ENCODE measurements at places on chromosomes 7 and 10.
A peak's percentile ranks its signal among the peaks of the same experiment; 100 is the strongest.

DNA sequence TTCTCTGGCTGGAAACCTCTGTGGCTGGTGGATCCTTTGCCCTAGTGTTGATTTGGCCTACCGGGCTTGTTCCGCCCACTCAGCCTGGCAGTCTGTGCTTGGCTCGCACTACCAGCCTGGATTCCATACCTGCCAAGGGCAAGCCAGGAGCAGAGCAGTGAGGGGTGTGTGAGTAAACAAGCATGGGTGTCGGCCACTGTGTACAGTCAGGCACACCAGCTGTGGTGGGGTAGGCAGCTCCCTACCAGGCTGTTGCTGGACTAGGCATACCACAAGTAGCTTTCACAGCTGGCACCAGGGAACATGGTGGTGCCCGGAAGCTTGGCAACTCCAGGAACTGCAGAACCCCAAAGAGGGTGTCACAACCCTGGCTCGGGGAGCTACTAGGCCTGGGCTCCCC is 942.9 kb upstream of the LRRN3 start:
- no peak for DNase-seq

DNA sequence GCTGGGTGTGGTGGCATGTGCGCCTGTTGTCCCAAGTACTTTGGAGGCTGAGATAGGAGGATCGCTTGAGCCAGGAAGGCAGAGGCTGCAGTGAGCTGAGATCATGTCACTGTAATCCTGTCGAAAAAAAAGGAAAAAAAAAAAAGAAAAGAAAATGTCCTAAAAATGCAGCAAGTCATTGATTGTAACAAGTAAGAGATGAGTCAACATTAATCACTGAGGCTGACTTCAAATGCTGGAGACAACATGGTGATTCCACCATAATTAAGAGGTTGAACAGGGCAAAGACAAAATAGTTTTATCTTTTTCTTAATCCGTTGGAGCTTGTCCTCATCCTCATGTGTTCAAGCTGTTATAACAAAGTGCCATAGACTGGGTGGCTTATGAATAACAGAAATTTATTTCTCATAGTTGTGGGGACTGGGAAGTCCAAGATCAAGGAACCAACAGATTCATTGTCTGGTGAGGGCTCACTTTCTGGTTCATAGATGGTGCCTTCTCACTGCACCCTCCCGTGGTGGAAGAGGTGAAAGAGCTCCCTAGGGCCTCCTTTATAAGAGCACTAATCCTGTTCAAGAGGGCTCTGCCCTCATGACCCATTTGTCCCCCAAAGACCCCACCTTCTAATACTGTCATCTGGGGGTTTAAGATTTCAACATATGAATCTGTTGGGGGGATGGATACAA is 60.3 kb downstream of the TBXAS1 start:
- no peak for DNase-seq

GRCh38 chr10:22429981-22430421 is 84.7 kb downstream of the SPAG6 start:
- DNase-seq: no peak

DNA sequence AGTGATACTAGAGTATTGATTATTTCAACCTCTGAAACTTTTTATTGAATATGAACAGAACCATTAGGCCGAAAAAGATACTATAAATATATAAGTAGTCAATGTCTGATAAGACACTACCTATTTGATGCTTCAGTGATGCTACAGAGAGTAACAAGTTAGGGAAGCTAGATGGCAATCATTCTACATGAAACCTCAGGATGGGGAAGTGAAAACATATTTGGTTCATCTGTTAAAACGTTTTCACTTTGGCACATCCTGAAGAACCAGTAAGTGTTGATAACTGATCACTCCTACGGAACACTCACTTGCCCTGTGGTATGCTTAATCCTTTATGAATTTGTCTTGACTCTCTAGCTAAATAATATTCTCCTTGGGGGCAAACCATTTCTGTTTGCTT is 1064.9 kb downstream of the NXPH1 start:
- DNase-seq: peak; percentile 16

GRCh38 chr7:76139670-76140069 is 62.0 kb upstream of the SRRM3 start:
- DNase-seq: peak; percentile 55

GRCh38 chr10:68163735-68164134 is 54.4 kb downstream of the MYPN start:
- DNase-seq: no peak

- DNase-seq: no peak
These were observed 22.3 kb downstream of the MRPS33 start for GRCh38 chr7:140992422-140992821.

GRCh38 chr10:74071157-74071556 is 73.2 kb downstream of the VCL start:
- no peak for DNase-seq

DNA sequence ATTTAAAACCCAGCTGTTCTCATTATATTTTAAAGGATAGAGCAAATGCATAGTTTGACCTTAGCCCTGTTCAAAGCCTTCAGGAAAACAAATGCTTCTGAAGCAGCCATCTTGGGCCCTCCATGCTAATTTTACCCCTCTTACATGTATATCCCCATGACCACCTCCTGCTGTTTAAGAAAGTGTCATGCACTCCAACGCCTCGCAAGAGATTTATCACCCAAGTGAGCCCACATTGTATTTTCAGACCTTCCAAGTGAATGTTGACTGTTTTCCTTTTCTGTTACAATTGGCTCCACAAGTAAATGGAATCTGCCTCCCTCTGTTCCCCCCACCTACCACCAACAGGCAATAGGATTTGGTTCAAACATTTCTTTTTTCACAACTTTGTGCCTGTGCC is 5.3 kb downstream of the TMEM72 start:
- no peak for DNase-seq

DNA sequence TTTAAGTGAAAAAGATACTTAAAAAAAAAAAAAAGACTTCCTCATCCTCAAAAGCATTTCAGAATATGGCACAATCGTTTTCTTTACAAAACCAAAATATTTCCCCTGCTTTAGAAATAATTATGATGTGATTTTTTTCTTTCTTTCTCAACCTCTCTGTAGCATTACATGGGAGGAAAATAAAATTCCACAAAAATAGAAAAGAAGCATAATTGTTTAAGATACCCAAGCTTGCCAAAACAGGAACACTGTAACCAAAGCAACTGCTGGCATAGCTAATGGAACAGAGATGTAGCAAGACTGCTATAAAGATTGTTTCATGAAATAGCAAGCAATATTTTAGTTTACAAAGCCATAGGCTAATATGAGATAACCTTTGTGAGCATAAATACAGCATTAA is 75.6 kb upstream of the GPR22 start:
- no peak for DNase-seq

DNA sequence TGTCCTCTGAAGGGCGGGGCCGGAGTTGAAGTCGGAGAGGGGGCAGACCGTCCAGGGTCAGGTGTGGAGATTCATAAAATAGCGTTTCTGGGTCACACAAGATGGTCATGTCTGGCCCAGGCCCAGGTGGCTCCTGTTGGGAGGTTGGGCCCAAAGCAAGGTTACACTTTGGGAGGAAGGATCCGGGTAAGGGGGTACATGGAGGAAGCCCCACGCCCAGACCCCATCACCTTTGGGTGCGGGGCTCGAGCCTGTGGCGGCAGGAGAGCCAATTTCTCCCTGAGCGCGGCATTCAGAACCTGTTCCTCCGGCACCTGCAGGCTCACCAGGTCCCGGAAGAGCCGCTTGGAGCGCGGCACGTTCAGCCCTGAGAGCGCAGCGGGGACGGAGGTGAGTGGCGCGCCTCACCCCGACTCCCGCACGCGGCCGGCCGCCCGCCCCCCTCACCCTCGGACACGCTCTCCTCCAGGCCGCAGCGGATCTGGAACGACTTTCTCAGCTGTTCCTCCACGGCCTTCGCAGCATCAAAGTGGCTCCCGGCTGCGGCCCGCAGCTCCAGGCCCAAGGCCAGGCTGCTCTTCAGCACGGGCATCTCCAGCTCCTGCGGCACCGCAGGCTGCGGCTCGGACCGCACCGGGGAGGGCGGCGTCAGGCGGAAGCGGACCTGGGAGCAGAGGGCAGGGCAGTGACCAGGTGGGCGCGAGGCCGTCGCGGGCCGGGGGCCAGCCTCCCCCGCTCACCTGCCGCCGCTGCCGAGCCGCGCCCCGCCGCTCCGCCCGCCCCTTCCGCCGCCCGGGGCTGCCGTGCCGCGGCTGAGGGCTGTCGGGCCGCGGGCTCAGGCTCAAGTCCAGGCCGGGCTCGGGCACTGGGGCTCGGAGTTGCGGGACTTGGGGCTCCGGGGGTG is 644 bp downstream of the PPP1R35 start:
- DNase-seq: peak; percentile 61

DNA sequence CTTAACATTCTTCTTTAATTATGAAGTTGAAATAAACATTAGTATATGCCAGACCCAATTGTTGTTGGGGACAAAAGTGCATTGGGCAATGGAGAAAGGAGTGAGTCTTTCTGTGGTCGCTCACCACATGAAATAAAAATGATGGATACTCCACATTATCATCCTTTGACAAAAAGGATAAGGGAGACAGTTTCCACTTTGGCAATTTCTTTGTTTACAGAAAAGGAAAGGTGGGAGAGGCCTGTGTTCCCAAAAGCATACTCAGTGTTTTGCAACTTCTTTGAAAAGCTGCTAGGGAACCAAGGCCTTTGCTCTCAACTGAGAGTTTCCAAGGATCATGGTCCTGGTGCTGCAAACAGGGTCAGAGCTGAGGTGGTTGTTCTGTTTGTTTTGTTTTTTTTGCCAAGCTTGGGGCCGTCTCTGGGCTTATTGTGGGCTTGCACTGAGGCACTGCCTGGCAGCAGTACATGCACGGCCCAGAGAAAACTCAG is 341.9 kb downstream of the TNS3 start:
- DNase-seq: no peak

DNA sequence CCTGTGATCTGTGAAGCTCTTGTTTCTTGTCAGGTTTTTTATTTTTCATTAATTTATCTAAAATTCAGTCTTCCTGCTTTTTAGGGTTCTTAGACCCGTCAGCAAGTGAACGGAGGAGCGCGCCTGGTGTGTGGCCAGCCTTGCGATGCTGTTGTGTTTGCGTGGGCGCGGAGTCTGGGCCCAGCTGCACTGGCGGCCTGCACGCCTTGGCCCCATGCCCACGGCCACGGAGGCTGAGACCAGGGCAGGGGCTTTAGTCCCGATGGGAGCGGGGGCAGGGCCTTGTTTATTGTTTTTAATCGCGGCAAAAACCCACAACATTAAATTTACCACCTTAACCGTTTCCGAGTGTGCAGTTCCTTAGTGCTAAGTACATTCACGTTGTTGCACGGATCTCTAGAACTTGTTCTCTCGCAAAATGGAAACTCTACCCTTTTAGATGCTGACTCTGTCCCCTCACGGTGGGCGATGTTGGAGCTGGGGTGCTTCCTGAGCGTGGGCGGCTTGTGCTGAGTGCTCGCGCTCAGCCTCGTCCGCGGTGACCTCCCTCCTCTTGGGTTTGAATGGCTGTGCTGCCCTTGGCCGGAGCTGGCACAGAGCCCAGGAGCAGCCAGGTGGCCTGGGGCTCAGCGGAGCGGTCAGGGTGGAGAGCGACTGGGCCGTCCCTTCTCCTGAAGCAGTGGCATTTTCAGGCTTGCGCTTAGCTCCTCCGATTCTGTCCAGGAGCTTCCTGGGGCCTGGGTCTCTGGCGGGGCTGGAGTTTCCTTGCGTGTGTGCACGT is 69.1 kb downstream of the INPP5A start:
- no peak for DNase-seq

GRCh38 chr7:4633012-4633411 is 49.1 kb upstream of the FOXK1 start:
- peak; percentile 59 for DNase-seq

- DNase-seq: no peak
These were observed 245.7 kb upstream of the FOXK1 start for GRCh38 chr7:4436361-4436895.

DNA sequence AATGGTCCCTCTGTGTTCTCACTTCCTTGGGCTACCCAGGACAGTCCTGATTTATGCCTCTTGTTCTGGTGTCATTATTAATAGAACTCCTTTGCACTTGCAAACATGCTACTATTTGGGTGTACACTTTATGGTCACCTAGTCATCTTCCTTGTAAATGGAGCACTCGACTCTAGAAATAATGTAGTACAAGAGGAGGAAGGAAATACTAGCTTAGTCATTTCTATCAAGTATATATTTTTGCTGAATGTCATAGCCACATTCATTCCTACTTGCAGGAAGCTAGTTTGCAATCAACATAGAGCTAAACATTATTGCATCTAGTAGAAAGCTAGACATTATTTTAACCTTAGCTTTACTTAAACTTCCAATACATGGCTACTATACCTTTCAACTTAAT is 335.3 kb downstream of the MAGI2 start:
- DNase-seq: no peak

DNA sequence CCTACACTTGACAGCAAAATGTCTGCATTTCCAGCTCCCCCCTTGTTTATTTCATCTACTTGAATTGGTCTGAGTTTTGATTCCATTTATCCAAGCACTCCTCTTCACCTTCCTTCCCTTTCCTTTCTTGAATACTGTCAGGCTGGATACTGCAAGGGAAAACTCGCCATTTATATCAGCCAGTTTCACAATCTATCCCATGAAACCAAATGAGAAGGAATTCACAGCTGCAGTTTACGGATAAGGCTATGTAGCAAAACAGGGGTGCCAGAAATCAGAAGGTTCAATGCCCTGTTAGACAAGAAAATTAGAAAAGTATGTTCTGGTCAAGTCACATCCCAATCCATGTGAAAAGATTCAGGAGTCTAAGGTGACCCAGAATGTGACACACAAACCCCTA is 28.1 kb downstream of the CCDC6 start:
- DNase-seq: no peak

- no peak for DNase-seq
These were observed 80.0 kb downstream of the NEBL start for GRCh38 chr10:20817116-20817515.
